ENCODE measurements at places on chromosomes 2 and 18. TPM values are rescaled to one million over a fixed set of nuclear protein-coding genes. Genes with fewer than 3 reads are reported as not detected.

Gene IL36RN
- total RNA-seq: not detected

Gene UCN
- total RNA-seq: not detected

Gene TWSG1
- total RNA-seq: 15.1 TPM

Gene LIMS1
- 58.1 TPM for total RNA-seq

Gene CTNNA2
- total RNA-seq: 2.6 TPM

Gene RAD51AP2
- total RNA-seq: 0.10 TPM

Data from H7 (cell line).